NCI-H460 (cell line): ENCODE measurements at places on chromosomes 6 and 20. TPM values are rescaled to one million over a fixed set of nuclear protein-coding genes. Genes with fewer than 3 reads are reported as not detected.

The FOXQ1 gene
- 78.5 and 88.4 TPM in 2 replicates for total RNA-seq

GRCh38 chr6:151021896-151022295 lies 156.4 kb downstream of the MTHFD1L start:
- no peak for DNase-seq

- no peak for DNase-seq
Observed at GRCh38 chr6:21846541-21847451, 253.2 kb downstream of the SOX4 start.

- DNase-seq = no peak
Observed at GRCh38 chr6:70398783-70399728, 14.3 kb upstream of the FAM135A start.

- DNase-seq = no peak
Observed at GRCh38 chr6:7129784-7130569, 22.2 kb downstream of the RREB1 start.

GRCh38 chr20:51543422-51543788 lies 886 bp upstream of the NFATC2 start:
- no peak for DNase-seq

- DNase-seq = no peak
Observed at GRCh38 chr6:119466226-119466625, 116.7 kb upstream of the MAN1A1 start.
